ENCODE measurements at places on chromosomes 11 and 22.

DNA sequence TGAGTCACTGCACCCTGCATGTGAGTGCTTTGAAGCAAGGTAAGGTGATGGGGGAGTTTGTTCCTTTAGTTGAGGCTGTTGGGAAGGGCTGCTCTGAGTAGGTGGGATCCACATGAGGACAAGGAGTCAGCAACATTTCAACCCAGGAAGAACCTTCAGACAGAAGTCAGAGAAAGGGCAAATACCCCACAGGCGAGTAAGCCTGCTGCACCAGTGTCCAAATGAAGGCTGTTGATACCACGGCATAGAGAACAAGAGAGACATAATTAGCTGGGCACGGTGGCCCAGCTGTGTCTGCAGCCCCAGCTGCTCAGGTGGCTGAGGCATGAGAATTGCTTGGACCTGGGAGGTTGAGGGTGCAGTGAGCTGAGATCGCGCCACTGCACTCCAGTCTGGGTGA is 54.3 kb upstream of the CLMP start:
- DNase-seq, result no peak

DNA sequence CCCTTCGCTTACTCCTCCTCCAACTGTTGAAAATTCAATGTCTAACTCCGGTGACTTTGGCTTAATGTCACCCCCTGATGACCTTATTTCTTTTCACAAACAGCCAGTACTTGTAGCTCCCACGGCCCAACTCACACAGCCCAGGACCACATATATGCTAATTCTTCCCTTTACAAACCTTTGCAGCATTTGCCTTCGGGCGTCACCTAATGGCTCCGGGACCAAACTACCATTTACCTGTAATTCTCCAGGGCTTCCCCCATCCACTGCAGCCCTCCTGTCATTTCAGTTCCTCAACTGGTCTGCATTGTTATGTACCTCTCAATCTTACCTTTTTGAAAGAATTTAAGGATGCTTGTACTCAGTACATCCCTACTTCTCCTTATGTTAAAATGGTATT is 29.8 kb upstream of the OR56B4 start:
- no peak for DNase-seq

- DNase-seq, result peak; percentile 67
Observed at GRCh38 chr11:83033972-83034672, 37.6 kb downstream of the RAB30 start.

- DNase-seq, result no peak
Observed at GRCh38 chr11:9524001-9524400, 49.5 kb upstream of the WEE1 start.

DNA sequence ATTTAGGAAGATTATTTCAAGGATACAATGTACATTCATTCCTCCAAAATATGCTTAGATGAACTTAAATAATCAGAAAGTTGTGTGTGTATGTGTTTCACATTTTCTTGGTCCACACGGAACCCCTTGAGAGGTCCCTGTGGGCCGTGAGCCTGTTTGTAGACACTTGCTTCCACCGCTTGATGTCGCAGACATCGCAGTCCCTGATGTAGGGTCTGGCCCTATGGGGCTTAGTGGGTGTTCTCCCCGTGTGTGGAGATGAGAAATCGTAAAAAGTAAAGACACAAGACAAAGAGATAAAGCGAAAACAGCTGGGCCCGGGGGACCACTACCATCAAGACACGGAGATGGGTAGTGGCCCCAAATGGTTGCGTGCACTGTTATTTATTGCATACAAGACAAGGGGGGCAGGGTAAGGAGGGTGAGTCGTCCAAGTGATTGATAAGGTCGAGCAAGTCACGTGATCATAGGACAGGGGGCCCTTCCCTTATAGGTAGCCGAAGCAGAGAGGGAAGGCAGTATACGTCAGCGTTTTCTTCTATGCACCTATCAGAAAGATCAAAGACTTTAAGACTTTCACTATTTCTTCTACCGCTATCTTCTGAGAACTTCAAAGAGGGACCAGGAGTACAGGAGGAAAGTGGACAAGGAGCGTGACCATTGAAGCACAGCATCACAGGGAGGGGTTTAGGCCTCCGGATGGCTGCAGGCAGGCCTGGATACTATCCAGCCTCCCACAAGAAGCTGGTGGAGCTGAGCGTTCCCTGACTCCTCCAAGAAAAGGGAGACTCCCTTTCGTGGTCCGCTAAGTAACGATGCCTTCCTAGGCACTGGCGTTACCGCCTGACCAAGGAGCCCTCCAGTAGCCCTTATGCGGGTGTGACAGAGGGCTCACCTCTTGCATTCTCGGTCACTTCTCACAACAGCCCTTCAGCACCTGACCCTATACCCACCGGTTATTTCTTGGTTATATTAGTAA is 1.2 kb upstream of the APOBEC3C start:
- DNase-seq, result no peak

DNA sequence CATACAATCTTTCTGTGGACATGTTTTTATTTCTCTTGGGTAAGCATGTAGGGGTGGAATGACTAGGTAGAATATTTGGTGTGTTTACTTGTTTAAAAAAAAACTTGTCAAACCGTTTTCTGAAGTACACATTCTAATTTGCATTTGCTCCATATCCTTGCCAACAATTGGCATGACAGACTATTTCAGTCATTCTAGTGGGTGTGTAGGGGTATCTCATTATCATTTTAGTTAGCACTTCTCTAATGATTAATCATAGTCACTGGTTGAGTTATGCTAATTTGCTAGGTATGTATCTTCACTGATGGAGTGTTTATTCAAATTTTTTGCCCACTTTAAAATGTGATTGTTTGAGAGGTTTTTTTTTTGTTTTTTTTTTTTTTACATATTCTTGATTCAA is 64.3 kb downstream of the C11orf65 start:
- no peak for DNase-seq

DNA sequence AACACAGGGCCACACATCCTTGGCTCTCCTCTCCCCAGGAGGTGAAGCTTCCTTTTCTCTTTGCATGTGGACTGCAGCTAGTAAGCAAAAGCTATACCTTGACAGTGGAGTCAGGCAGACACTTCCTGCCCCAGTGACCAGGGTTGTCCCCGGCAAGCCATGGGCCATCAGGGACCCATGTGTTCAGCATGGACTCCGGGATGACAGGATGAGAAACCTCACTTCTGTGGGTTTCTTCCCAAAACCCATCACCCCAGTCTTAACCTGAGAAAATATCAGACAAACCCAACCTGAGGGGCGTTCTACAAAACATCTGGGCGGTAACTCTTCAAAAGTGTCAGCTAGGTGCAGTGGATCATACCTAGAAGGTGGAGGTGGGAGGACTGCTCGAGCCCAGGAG is 40.2 kb downstream of the GNB1L start:
- no peak for DNase-seq

- no peak for DNase-seq
Observed at GRCh38 chr22:47818496-47818895, 1056.0 kb downstream of the TBC1D22A start.

GRCh38 chr11:126265811-126266210 is 2.9 kb downstream of the SRPRA start:
- no peak for DNase-seq

DNA sequence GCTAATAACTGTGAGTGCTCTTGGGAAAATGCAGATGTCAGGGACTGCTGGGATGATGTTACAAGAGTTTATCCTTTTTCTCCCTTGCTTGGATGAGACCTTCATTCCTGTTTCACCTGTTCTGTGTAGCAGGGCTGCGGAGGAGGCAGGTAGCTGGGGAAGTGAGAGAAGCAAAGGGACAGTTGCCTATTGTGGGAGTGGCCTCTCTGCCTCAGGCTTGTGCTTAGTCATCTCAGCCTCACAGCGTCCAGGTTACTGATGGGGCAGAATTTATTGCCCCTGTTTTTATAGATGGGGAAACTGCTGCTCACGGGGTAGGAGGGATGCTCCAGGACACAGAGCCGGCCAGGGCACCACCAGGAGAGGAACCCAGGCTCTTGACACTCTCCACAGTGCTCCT is 1.7 kb downstream of the STX3 start:
- no peak for DNase-seq

DNA sequence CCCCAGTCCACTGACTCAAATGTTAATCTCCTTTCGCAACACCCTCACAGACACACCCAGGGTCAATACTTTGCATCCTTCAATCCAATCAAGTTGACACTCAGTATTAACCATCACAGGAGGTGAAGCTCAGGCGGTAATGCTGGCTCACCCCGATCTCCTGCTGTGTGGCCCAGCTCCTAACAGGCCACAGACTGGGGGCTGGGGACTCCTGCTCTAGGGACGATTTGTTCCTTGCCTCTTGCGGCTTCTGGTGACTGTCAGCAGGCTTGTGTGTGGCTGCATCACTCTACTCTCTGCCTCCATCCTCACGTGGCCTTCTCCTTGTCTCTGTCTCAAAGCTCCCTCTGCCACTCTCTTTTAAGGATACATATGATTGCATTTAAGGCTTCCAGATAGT is 45.0 kb downstream of the SPON1 start:
- no peak for DNase-seq

DNA sequence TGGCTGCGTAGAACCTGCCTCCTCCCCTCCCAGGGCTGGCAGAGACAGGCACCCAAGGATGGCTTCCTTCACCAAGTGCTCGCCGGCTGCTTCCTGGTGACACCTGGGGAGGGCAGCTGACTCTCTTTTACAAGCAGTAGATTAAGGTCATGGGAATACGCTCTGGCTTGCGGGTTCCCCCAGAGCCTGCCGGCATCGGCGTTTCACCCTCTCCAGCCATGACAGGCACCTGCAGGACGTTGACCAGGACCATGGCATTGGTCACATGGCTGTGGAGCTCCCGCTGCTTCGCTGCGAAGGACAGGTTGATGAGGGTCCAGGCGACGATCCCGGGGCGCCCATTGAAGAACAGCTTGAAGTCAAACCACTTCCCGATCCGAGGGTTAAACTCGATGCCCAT is 9.5 kb downstream of the DHCR7 start:
- no peak for DNase-seq

- no peak for DNase-seq
Observed at GRCh38 chr22:45638834-45639746, 32.5 kb upstream of the ATXN10 start.
